Gastrocnemius medialis (tissue), 4 donors: ENCODE measurements at places on chromosomes 12 and 14.
A peak's percentile ranks its signal among the peaks of the same experiment; 100 is the strongest.

- DNase-seq: no peak
Measured at GRCh38 chr12:126418400-126418799, 1353.2 kb downstream of the AACS start.

- DNase-seq: peak; percentile 30
Measured at GRCh38 chr12:10211101-10211939, 1.4 kb upstream of the GABARAPL1 start.

DNA sequence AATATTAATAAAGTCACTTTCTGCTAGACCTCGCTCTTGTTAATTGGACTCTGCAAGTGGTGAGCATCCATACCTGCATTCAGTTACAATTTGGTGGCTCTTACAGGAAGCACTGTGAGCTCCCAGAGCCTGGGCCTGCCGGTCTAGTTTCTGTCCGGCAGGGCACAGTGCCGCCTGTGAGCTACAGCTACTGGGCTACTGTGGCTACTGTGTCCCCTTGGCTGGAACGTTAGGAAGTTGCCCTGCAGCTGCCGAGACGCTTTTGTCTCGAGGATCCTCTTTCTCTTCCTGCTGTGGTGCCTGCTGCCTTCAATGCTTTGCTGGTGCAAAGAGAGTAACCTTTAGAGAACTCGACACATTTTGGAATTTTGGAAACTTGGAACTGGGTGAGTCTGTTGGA, 44.6 kb upstream of the PTGDR start:
- no peak for DNase-seq

DNA sequence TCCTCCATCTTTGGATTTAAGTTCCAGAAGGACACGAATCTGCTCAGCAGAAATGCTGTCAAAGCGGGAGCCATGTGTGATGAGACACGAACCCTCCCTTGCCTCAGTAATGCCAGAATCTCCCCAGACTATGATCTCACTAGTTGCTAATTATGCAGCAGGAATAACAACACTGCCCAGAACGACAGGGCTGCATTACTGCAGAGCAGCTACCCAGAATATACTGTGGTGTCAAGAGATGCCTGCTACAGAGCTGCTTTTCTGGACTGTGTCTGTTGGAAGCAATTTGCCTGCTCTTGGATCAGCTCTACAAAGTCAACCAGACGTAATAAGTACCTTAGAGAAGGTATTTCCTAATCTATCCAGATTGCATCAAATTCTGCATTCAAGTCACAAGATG, 5.5 kb downstream of the CSRNP2 start:
- DNase-seq: no peak

GRCh38 chr12:105705765-105706164, 375.3 kb downstream of the C12orf75 start:
- no peak for DNase-seq

DNA sequence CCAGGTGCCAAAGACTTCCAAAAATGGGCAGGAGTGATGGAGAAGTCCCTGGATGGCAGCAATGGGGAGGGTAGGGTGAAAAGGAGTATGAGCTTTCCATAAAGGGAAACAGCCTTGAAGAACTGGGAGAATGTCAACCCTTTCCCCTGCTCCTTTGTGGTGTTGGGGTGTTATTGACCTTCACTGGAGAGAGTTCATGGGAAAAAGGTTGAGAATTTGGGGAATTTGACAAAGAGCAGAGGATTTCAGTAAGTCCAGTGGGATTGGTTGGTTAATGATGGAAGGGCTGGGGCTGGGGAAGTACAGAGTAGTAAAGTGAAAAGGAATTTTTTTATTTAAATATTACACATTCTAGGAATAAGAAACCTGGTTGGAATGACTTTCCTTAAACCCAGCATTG, 116.6 kb downstream of the ERC1 start:
- no peak for DNase-seq

- no peak for DNase-seq
Measured at GRCh38 chr14:21072781-21073339, 2.8 kb downstream of the ARHGEF40 start.

DNA sequence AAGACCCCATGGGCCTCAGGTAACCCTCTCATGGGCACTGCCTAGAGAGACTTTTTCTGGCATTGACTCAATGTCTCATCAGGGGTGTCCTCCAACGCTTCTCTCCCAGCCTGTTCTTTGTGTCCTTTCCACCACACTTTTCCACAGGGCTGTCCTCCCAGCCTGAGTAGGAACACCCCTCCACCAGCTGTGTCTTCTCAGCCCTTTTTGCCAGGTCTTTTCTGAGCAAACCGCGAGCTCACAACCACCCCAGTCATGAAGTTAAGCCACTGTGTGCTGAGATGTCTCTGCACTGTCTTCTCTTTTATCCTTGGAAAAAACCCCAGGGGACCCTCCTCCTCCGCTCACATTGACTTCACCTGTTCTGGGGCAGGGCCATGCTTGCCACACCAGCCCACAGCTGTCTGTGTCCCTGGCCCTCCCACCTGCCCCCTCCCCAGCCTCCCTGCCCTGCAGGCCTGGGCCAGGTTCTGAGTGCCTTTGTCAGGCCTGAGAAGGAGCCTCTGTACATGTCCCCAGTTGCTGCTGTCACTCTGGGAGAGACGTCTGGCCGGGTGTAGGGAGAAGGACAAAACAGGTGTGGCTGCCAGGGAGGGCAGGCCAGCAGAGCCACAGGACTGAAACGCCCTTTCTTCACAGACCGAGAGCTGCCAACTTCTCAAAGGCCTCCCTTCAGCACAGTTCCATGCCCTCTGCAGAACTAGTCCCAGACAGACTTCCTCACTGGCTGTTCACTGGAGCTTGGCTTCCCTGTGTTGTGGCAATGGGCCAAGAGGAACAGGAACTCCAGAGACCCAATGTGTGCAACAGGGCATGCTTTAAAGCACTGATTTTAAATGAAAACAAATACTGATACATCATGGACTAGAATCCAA, 50.5 kb upstream of the PNMA1 start:
- peak; percentile 98 for DNase-seq

DNA sequence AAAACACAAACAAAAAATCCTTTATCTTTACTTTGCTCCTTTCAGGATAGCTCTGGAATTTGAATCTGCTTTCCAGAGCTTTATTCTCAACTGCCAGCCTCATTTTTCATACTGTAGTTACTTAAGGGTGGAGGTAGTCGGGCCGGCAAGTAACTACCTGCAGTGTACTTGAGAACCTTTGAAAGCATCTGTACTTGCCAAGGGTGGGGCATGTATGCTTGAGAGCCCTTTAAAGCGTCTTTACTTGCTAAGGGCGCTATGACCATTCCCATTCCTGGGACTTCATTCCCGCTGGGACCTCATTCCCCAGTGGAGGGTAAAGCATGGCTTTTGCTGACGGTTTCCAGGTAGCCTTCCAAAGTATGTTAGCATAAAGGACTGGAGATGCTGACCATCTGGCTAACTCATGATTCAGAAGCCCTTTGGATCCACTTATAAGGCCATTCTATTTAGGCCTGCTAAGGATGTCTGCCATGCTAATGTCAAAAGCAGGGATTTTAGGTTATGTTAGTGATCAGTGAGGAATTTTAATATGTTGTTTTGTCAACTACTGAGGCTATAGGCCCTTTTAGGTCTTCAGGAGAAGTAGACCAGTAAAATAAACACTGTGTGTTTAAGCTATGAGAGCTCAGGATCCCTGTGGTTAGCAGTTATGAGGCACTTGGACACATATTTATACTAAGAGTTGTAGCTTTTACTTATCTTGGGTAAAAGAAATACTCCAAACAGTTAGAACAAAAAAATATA, 74.9 kb downstream of the CRADD start:
- no peak for DNase-seq

GRCh38 chr12:32501835-32502333, 102.5 kb downstream of the FGD4 start:
- DNase-seq: peak; percentile 52

DNA sequence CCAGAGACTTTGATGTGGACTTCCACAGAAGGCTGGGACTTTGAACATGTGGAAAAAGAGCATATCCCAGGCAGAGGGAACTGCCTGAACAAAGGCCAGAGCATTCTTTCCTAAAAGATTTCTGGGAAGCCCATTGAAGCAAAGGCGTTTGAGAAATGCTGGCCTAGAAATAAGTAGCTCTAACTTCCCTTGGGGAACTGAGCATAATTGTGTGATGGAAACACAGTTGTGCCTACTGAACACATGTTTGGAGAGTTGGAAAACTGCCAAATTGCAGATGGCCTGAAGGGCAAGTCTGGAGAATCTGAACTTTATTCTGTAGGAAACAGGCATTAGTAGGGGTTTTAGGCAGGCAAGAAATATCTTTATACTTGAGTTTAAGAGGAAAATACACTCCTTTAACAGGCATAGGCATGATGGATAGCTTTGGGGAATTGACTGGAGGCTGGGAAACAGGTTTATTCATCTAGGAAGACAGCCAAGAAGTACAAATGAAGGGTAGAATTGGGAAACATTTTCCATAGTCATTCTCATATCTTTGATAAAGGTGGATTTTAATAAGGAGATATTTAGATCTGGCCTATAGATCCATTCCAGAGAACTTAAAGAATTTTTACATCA, 134.1 kb downstream of the TPH2 start:
- DNase-seq: no peak

- DNase-seq: no peak
Measured at GRCh38 chr12:52223406-52224039, 9.5 kb upstream of the KRT7 start.

DNA sequence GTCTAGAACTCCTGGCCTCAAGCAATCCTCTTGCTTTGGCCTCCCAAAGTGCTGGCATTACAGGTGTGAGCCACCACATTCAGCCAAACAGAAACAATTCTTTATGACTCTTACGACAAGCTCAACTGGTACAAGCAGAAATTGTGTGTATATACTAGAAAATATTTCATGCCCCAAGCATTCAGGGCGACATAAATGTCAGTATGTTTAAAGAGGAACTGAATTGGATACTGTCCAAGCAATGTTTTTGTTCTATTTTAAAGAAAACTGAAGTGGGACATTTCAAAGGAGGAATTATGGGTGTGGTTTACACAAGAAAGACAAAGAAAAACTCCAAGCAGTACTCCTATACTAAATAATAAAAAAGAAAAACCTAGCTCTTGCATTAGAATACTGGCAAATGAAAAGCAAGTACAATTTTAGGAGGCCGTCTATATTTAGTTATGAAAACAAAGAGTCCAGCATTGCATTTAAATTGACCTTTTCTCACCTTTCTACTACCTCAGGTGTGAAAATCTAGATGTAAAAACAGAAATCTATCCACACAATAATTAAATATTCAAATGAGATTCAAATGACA, 48.9 kb downstream of the PPP1R12A start:
- no peak for DNase-seq

- DNase-seq: no peak
Measured at GRCh38 chr14:38213001-38213400, 5.3 kb downstream of the SSTR1 start.

DNA sequence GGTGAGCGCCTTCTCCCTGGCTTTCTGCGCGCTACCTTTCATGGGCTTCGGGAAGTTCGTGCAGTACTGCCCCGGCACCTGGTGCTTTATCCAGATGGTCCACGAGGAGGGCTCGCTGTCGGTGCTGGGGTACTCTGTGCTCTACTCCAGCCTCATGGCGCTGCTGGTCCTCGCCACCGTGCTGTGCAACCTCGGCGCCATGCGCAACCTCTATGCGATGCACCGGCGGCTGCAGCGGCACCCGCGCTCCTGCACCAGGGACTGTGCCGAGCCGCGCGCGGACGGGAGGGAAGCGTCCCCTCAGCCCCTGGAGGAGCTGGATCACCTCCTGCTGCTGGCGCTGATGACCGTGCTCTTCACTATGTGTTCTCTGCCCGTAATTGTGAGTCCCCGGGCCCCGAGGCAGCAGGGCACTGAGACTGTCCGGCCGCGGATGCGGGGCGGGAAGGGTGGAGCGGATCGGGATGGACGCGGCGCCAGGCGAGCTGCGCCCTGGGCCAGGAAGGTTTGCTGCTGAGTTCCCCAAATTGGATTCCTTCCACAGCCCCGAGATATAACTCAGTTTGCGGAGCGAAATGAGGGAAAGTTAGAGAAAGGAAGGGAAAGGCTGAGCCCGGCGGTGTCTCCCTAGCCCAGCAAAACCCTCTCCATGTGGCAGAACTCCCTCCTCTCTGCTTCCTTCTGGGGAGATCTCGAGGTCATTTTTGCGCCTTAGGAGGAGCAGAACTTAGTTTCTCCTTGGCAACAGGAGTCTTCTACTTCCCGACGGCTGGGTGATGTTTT, 972 bp downstream of the PTGDR start:
- no peak for DNase-seq

DNA sequence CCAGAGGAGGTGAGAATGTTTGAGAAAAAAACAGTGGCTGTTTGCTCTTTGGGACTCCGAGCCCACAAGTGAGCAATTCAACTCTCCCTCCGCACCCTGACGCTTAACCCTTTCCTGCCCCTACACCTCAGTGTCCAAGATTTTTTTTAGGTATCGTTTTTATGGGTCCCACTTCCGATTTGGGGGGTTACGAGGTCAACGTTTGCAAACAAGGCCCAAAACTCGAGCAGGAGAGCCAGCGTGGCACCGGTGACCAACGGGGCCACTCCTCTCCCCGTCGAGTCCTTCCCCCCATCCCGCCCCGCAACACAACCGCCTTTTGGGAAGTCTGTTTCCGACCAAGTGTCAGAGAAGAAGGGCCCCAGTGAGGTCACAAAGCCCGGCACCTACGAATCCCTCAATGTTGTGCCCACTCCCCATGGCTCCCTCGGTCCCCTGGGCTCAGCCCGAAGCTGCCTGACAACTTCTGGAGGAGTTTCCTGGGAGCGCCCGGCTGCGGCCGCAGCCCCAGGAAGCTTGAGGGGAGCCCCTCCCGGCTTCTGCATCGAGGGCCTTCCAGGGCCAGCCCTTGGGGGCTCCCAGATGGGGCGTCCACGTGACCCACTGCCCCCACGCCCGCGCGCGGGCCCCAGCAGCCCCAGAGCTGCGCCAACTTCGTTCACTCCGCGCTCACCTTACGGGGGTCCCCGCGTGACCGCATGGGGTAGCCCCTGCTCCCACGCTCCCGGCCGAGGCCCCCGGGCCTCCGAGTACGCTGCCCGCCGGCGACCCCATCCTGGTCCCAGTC, 1.2 kb downstream of the CDK2AP1 start:
- DNase-seq: no peak

- DNase-seq: no peak
Measured at GRCh38 chr14:33381717-33382116, 443.0 kb downstream of the NPAS3 start.

GRCh38 chr12:57750561-57751431, 1.3 kb downstream of the CDK4 start:
- no peak for DNase-seq

- no peak for DNase-seq
Measured at GRCh38 chr12:28908646-28909045, 240.4 kb upstream of the FAR2 start.

DNA sequence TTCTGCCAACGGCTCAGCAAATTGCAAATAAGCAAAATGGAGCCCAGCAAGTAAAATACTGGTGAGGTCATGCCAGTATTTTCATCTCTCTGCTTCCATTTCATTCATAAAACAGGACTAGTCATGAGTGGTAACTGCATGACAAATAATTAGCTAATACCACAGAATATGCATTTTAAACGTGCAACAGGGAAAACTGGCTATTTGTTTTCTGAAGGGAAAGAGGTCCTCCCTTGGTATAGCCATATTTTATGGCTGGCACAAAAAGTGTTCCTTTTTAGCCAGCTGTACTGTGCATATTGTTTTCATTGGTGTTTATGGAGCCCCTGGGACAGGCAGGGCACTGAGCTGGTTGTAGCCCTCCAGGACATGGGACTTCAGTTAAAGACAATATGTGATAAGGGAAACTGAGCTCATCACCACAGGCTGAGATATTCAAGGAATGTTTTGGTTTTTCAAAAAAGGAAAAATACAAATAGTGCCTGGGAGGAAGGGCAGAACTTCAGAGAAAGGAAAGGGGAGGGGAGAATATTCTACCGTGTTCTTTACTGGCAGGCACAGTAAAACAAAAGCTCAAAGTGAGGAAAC, 26.1 kb upstream of the FOXN3 start:
- DNase-seq: no peak

- DNase-seq: no peak
Measured at GRCh38 chr14:89707086-89707485, 247.4 kb downstream of the EFCAB11 start.

- DNase-seq: no peak
Measured at GRCh38 chr12:1356285-1356684, 238.1 kb downstream of the FBXL14 start.
